ENCODE measurements at places on chromosomes 11 and 22.
A peak's percentile ranks its signal among the peaks of the same experiment; 100 is the strongest.

DNA sequence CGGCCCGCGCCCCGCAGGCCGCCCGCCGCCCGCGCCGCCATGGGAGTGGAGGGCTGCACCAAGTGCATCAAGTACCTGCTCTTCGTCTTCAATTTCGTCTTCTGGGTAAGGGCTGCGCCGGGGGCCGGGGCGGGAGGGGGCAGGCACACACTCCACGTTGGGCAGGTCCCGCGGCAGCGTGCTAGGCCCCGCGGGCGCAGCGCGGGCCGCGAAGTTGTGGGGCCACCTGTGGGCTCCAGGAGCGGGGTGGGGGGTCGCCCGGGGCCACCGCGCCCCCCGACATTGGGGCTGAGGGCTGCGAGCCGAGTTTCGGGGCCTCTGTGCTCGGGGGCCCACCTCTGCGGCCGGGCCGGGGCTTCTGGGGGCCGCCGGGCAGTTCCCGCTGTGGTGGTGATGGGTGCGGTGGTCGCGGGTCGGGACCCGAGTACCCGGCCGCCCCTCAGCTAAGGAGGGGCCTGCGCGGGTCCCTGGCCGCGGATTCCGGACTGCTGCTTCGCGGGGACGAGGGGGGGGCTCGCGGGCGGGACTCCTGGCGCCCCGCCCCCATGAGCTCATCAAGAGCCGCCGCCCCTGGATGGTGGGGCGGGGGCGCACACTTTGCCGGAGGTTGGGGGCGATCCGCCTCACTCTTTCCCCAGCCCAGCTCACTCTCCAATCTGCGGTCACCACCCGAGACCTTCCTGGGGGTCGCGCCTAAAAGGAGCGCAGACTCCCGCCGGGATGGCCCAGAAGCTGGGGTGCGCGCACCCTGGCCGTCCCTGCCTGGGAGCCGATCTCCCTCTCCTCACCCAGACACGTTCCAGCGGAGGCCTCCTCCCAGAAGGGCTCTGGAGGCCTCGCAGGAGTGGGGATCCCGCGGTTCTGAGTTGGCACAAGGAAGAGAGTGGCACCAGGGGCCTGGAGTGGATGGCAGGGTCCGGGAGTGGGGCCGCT lies 667 bp downstream of the CD81 start:
- peak; percentile 46 for DNase-seq

DNA sequence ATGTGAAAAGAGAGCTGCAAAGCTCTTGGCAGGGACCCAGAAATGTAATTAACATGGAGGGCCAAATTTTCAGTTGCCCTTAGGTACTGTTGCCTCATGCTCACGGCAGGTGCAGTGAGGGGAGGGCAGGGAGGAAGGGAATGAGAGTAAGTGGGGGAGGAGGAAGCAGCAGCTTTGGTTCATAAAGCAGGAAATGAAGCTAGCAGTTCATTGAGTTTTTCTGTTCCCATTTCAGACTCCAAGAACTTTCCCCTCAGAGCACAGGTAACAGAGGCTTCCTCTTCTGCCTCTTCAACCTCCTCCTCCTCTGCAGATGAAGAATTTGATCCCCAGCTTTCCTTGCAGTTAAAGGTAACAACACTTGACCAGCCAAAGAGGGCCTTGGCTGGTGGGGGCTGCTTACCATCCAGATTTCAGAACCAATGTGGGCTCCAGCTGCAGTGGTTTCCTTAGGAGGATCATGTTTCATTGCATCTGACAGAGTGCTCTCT lies 57.9 kb upstream of the PARVA start:
- no peak for DNase-seq

DNA sequence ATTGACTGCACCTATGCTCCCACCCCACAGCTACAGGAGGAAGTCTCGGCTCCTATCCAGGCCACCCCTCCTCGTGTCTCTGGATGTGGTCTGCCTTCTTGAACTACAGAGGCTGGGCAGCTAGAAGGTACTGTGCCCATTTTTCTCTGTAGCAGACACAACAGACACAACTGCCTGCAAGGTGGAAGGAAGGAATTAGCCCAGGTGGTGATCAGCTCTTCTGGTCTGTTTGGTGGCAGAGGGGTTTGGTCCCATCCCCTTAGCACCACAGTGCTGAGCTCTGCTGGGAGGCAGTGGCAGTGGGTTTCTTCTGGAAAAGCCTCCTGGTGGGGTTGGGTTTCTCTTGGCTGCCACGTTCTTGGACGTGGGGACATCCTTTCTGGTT lies 132.5 kb downstream of the MPPED1 start:
- no peak for DNase-seq

GRCh38 chr11:114098927-114099326 lies 39.4 kb downstream of the ZBTB16 start:
- DNase-seq = no peak

DNA sequence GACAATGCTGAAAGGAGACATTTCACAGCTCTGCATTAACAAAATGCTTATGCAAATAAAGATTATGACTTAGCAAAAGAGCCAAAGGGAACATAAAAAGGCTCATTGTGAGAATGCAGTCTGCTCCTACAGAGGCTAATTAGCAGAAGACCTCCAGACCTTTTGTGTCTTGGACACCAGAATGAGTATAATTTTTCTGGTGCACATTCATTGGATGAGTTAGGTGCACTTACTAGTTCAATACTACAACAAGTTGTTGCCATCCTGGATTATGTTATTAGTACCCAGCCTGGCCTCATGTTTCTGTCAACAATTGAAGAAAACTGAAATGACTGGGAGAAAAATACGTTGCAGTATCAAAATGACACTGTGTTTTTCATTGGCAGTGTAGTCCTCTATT lies 613.2 kb upstream of the CHORDC1 start:
- DNase-seq = no peak

GRCh38 chr11:2128130-2128510 lies 11.1 kb downstream of the IGF2 start:
- no peak for DNase-seq

DNA sequence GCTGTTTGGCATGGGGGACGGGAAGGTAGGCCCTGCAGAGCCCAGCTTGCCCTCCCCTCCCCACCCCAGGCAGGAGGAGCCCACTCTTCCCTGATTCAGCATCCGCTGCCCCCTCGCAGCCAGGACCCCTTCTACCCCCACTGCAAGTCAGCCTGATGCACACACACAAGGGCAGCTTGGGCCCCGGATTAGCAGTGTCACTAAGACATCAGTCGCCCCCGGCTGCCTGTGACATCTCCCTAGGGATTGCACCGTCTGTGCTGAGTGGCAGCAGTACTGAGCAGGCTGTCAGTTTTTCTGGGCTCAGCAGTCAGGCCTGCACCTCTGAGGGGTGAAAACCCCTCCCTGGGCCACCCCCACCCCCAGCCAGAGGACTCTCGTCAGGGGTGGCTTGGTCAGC lies 30.4 kb upstream of the SYT7 start:
- no peak for DNase-seq

DNA sequence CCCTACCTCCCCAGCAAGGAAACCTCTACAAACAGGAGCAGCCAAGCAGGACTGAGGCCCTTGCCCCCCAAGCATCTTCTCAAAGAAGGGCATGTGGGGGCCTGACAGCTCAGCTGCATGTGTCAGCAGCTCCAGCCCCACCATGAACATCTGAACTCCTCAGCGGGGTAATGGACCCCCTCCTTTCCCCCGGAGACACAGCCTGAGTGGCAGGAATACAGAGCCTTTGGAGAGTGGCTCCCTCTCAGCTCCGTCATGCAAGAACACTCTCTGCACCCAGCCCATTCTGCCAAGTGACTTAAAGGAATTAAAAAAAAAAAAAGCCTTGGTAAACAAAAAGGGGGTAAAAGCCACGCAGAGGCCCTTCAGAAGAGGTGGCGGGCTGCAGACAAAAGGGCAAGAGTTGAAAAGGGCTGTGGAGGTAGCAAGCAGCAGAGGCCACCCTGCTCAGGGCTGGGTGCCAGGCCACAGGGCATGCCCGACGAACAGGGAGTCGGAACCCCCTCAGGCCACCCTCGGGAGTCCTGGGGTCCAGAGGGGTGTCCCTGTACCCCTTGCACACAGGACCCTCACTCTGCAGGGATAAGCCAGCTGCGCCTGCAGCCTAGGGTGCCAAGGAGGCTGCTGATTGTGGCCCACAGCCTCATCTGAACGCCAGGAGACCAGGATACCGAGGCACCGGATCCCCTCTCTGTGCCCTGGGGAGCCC lies 62.5 kb downstream of the MACROD1 start:
- DNase-seq = no peak

DNA sequence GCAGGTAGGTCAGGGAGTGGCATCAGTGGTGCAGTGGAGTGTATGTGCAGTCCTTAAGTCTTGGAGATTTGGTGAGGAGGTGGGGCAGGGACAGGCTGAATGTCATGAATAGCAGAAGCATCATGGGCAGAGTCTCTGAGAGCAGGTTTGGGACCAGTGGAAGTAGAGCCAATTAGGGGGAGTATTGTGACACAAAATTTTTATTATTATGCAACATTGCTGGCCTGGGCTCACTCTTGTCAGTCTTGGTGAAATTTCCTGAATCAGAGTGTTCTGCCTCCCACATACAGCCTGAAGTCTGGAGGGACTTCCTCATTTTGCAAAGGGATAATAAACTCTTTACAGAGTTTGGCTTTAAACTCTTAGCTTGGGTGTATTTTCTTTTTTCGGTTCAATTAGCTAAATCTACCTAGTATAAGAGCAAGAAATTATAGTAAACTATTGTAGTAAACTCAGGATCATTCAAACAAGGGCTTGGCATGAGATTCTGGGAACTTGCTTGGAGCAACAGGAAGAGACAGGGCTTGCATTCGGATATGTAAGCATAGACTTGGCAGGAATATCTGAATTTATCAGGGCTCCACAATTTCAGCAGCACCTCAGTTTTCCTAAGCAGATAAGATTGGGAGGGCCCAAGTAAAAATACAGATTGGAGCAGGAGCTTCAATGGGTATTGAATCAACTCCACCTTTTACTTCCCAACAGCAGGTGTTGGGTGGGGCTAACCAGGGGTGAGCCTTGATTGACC lies 67.7 kb downstream of the FDX1 start:
- no peak for DNase-seq

GRCh38 chr11:76329983-76330382 lies 50.9 kb downstream of the THAP12 start:
- DNase-seq = no peak

DNA sequence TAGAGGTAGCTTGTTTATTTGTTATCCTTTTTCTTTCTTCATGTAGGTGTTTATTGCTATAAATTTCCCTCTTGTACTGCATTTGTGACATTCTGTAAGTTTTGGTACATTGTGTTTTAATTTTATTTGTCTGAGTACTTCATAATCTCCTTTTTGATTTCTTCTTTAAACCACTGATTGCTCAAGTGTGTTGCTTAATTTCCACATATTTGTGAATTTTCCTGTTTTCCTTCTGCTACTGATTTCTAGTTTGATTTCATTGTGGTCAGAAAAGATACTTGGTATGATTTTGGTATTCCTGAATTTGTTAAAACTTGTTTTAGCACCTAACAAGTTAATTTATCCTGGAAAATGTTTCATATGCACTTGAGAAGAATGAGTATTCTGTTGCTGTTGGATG lies 15.1 kb downstream of the OR10V1 start:
- no peak for DNase-seq

DNA sequence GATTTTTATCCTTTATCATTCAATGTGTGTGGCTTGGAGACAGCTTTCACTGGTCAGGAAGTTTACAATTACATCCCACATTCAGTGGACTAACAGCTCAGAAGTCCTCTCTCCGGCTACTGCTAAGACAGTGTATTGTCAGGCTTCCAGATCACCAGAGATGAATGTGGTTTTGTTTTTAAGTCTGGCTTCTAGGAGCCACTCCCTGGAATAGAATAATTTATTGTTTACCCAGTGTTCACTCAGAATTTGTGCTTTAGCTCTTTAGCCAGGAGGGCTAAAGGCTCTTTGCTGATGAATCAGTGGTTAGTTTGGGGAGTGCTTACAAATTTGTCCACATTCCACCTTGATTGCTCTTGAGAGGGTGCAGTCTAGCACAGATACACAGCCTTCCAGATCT lies 26.5 kb downstream of the TRIM77 start:
- no peak for DNase-seq

GRCh38 chr11:6433998-6434660 lies 6.7 kb downstream of the HPX start:
- DNase-seq = no peak

DNA sequence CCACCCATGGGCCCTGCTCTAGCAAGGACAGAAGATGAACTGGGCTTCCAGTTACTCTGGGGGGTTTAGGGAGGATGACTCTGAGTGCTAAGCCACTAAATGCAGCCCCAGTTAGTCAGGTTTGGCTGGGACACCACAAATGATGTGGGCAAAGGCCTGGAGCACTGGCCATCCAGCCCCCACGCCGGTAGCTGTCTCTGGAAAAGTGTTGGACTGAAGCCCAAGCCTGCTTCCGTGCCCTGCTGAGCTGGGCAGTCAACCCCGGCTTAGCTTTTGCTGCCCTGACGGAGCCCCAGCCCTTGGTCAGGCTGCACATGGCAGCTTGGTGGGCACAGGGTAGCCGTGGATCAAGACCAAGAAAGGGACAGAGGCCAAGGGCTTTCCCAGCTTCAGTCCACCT lies 5.7 kb upstream of the GSTP1 start:
- no peak for DNase-seq

DNA sequence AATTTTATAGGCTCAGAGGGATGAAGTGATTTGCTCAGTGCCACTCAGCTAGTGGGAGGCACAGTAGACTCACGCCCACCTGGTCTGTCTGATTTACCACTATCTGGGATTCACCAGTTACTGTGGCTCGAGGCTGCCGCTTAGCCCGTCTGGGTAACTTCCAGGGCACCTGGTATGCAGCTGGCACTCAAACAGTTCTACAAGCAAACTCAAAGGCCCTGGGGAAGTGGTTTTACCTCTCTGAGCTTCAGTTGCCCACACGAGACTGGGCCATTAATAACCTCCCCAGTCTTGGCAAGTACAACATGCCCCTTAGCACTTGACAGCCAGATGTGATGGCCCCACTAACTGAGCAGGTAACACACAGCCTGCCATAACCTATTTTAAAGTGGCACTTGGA lies 2.6 kb downstream of the GDPD5 start:
- DNase-seq = no peak

Measured in ACHN (cell line).